ENCODE measurements at places on chromosomes 6 and 20.

- no peak for DNase-seq
Measured at GRCh38 chr6:121260651-121261102, 73.6 kb downstream of the TBC1D32 start.

DNA sequence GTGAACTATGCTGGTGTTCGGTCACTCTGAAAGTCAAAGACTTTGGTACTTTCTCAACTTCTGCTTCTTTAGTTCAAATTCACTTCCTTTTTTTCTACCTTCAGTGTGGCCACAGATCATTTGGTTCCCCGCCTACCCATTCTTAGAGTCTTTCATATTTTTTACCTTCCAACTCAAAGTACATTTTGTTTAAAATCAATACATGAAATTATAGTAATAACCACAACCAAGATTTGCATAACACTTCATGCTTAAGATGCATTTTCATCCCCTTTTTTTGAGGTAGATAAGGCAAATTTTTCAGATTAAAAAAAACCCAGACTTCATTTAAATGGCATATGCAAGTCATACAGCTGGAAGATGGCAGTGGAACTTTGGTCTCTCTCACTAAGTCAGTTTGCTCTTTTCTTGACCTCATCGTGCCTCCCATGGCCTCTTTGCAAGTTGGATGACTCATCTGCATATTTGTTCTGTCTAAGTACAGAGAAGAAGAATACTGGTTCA lies 11.9 kb upstream of the CNR1 start:
- DNase-seq: no peak

GRCh38 chr20:29878281-29878741 lies 1379.2 kb upstream of the DEFB115 start:
- DNase-seq: no peak

DNA sequence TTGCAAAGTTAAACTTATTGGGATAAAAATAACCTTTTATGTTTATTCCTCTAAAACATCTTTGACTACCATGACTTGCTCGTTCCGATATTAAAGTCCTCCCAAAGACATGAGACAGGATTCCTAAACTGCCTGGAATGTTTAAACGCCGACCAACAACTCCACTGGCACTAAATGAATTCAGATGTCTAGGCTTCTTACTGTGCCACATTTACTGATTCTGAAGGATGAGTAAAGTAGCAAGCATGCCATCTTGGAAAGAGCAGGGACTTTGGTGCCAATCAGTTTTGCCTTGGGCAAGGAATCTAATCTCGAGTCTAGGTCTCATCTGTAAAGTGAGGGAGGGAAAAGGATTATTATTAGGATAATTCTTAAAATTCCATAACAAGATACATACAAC lies 25.3 kb downstream of the MBOAT1 start:
- no peak for DNase-seq

DNA sequence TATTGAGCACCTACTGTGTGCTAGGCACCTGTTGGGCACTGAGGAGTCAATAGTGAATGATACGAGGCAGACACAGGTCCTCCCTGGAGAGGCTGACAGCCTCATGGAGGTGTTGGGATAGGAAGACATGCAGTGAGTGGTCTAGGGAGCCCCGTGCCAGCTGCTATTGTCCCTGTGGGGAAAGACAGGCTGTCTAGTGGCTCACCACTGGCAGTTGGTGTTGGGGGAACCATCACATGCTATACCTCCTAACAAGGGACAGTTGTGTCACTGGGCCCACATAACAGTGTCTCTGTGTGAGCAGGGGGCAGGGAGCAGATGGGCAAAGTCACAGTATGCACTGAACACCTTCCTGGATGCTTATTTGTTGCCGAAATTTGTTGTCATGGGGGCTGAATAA lies 45.9 kb upstream of the CTNNBL1 start:
- no peak for DNase-seq

DNA sequence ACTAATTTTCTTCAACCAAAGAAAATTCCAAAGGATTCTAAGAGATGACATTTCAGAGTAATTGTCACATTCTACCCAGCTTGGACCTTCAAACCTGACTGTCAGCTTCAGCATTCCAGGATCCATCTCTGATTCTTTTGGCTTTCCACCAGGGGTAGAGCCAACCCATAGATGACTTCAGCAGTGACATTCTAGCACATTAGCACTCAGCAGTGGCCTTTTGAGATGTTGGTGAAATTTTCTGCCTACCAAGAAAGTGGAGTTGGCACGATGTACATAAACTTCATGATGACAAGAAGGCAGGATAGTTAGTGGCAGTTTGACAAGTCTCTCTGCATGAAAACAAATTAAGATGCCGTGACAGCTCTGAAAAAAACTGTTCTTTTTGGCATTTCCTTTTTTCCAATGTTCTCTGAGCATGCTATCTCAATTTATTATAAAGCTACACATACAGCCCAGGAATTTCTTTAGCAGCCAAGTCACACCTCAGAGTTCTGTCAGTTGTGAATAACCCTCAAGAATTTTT lies 466.5 kb upstream of the RNF217 start:
- DNase-seq: no peak

DNA sequence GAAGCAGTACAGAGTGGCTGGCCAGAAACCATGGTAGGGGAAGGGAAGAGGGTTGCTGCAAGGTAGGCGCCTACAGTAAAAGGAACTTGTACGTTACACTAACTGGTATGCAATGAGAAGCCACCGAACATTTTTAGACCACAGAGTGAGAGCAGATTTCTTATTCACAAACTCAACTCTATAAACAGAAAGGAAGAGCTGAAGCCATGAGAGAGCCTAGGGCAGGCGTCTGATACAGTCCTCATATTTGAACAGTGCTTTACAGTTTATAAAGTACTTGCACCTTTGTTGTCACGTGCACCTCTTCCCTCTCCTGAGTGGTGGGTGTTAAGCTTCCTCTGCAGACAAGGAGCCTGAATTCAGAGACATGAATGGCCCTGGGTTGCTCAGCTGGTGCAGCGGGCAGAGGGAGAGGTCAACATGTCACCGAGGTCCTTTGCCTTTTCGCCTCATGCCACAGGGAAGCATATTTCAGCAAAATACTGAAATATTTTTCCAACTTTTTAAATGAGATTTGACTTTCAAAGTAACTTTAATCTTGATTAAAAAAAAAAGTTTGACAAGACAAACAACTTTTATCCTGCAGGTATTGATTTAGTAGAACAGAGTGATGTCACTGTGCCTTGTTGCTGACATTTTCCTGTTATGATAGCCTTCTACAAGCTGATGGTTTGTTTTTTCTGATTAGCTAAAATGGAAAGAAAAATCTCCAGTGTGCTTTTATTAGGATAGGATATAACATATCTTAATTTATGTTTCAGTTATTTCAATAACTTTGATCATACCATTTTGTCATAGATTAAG lies 23.8 kb downstream of the UST start:
- no peak for DNase-seq

DNA sequence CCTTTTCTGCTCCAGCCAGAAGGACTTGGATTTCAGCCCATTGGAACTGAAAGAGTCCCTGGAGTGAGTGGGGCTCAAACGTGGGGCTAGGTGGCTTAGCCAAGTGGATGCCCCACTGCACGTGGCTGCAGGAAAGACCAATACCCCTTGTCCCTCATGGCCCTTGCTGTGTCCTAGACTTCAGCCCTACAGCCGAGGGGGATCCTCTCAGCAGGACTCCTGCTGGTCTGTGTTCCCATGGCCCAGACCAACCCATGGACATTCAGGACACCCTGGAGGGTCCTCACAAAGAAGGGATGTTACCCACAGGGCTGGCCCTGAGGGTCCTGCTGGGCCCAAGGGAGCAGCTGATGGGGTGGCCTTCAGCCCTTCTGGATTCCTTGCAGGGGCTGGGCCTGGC lies 30.0 kb upstream of the PHACTR3 start:
- peak; percentile 2 for DNase-seq
